Activated T-helper 1 cell treated with anti-CD3 and anti-CD28 coated beads, Interleukin-12 subunit alpha, Interleukin-12 subunit beta, Interleukin-2, Interleukin-4 antibody, amounts not matched to agents 30 ng/mL and 10 ng/mL and 1 ng/mL, durations not matched to agents 14 hours and 24 hours and 36 hours (primary cell): ENCODE measurements at places on chromosomes 7 and 10.

- no peak for DNase-seq
Observed at GRCh38 chr10:11642566-11642965, 31.1 kb upstream of the USP6NL start.

DNA sequence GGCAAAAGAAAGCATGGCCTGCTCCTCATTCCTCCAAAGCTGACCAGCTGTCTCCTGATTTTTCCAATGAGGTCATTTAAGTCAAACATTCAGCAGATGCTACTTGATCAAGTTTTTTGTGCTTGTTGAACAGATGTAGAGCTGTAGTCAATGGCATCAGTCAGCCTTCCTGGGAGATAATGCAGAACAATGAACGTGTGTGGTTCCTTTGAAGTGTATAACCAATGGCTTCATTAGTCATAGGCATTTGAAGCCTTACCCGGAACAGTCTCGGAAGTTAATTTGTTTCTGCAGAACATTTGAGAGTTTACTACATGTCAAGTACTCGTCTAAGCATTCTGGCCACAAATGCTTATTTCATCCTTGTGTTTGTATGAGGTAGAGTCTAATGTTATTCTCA is 227.1 kb downstream of the ADRA2A start:
- DNase-seq: no peak

DNA sequence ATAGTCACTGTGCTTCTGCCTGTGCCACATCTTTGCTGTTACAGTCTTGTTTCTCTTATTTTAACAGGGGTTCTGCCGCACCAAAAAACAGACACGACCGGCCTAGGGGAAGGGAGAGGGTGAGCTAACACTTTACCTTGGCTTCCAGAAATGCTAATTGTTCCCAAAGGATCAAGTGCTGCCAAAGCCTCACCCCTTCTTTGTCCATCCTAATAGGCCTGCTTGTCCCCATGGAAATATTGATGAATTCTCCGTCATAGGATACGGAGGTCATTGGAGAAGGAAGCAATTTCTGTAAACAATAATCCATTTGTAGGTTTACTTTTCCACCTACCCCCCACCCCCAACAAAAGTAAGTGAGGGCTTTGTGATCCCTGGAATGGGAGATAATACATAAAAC is 567.3 kb downstream of the KCNMA1 start:
- no peak for DNase-seq

DNA sequence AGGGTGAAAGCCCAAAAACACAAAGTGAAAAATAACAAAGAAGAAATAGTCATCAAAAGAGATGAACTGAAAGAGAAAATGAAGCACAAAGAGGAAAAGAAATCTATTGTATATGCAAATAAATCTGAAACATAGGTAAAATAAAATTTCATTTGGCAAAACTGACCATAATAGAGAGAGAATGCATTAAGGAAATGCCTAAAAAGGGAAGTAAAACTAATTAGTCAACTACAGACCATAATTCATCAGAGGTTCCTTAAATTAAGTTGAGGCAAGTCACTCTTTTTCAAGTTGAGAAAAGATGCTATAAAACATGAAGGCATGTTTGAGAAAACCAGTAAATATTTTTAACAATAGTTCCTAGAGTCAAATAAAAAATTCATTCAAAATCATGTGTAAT is 233.3 kb downstream of the LRRN3 start:
- DNase-seq: no peak
